ENCODE measurements at places on chromosomes 2 and 18. TPM values are rescaled to one million over a fixed set of nuclear protein-coding genes. Genes with fewer than 3 reads are reported as not detected.

POMC gene
- 2.2 TPM for total RNA-seq

DNA sequence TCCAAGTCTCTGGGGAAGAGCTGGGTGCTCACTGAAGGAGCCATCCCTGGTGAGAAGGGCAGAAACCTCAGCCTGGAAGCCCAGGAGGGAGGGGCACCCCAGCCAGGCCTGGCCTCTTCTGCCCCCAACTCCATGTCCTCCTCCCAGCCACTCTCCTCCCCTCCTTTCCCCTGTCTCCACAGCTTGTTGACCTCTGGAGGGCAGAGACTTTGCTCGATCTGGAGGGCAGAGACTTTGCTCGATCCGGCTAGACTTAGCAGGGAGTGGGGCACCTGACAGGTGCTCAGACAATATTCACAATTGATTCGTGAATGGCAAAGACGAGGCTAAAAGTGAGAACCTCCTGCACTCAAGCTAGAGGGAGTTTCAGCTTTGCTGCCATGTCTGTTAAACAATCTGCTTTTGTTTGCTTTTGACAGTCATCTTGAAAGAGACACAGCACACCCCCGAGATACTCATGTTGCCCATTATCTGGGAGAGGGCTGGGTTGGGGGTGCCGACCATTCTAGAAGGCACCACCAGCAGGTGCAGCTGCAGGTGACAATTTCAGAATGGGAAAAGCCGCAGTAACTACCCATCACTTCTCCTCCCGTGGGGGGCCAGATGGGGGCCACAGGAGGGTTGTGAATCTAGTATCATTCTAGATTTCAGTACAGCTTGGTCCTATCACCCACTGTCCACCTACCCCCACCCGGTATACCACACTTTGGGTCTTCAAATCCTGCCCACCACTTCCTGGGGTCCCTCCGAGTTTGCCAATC is 54.8 kb downstream of the DNMT3A start:
- DNase-seq = no peak
- H3K4me1 ChIP-seq = peaks cover 30% of the 10 kb centered on the region
- H3K4me3 ChIP-seq = no peak overlapping the region

DNA sequence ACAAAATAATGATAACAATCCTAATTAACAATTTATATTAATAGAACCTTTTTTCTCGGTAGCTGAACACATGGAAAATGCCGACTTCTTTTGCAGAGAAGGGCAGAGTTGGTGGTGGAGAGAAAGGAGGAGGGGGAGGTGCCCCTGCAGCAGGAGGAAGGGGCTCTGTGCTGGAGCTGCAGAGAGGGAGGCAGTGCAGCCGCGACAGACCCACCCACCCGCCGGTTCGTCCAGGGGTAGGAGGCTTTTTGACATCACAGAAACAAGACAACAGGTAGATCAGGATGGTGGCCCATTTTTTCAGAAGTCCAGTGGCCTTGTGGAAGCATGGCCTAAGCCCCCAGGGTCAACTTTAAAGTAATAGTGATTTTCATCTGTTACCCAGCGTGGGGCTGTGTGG is 321.1 kb upstream of the SALL3 start:
- H3K36me3 ChIP-seq = no peaks in the 10 kb centered on the region
- DNase-seq = no peak
- H3K27ac ChIP-seq = no peak overlapping the region
- no peaks in the 10 kb centered on the region for H3K27me3 ChIP-seq

GRCh38 chr2:38092196-38092902 is 16.4 kb upstream of the CYP1B1 start:
- no peaks in the 10 kb centered on the region for H3K36me3 ChIP-seq
- peak; percentile 69 for DNase-seq
- H3K27me3 ChIP-seq = no peaks in the 10 kb centered on the region

DNA sequence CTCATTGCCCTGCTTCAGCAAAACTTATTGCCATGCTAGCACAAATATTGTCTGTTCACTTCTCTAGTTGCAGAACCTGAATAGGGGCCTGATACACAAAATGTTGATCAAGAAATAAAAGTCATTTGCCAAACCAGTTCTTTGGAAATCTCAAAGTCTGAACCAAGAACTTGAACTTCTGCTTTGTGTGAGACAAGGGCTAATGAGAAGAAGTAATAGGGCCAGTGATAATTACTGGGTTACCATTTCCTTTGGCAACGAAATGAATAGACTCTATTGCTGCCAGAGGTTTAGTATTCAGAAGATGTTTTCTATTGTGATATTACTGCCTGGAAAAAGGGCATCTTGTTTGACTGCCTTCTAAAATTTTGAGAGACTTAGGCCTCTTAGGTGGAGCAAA is 35.0 kb downstream of the TMEFF2 start:
- DNase-seq = no peak
- no peaks in the 10 kb centered on the region for H3K27me3 ChIP-seq
- H3K4me1 ChIP-seq = peaks cover 3% of the 10 kb centered on the region
- H3K36me3 ChIP-seq = no peaks in the 10 kb centered on the region

C2orf80 gene
- total RNA-seq = not detected

- H3K36me3 ChIP-seq = no peaks in the 10 kb centered on the region
- no peak overlapping the region for H3K4me3 ChIP-seq
- H3K27ac ChIP-seq = no peak overlapping the region
- no peak for DNase-seq
- peaks cover 4% of the 10 kb centered on the region for H3K4me1 ChIP-seq
Measured at GRCh38 chr2:163802284-163802683, 66.5 kb upstream of the FIGN start.

NCOA1 gene
- 23.9 TPM for total RNA-seq

DNA sequence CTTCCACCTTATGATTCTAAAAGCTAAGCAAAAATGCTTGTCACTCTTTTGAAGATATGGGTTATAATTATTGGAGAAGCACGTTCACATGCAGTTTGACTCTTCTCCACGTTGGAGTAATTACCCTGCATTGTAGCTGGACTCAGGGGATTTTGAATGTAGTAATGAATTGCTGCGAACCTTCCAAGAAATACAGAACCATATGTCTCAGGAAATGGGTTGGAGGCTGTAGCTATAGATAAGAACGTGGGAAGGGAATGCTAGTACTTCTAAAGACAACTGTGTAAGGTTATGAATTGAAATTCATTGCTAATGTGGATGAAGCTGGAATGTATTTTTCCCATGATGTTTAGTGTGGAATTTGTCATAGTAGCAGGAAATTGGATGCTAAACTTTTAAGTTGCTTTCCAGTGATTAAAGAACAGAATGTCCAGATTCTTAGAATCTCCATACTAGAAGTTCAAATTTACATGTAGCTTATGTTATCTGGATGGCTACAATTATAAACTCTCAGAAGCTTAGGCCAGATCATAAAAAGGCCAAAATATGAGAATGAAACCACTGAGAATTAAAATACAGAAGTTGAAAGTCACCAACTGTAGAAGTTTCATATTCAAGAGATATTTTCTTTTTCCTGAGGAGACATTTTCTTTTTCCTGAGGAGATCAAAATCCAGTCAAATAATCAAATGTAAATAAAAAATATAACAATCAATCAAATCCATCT is 27.3 kb upstream of the SPOPL start:
- no peak for DNase-seq
- H3K27me3 ChIP-seq = no peaks in the 10 kb centered on the region
- H3K36me3 ChIP-seq = no peaks in the 10 kb centered on the region
- H3K4me1 ChIP-seq = no peaks in the 10 kb centered on the region
- no peak overlapping the region for H3K4me3 ChIP-seq

- no peaks in the 10 kb centered on the region for H3K36me3 ChIP-seq
- no peak overlapping the region for H3K4me3 ChIP-seq
- H3K27me3 ChIP-seq = no peaks in the 10 kb centered on the region
- H3K27ac ChIP-seq = no peak overlapping the region
Measured at GRCh38 chr2:119234021-119235019, 10.7 kb downstream of the STEAP3 start.

DNA sequence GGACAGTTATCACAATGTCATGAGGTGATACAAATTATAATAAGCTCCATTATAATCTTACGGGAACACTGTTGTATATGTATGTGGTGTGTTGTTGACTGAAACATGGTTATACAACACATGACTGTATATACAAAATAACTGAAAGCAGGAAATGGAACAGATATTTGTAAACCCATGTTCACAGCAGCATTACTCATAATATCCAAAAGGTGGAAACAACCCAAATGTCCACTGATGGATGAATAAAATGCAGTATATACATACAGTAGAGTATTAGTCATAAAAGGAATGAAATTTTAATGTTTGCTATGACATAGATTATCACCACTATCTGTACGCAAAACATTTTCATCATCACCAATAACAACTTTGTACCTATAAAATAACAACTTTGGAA is 107.3 kb downstream of the USP34 start:
- H3K27ac ChIP-seq = no peak overlapping the region
- no peaks in the 10 kb centered on the region for H3K36me3 ChIP-seq
- H3K4me3 ChIP-seq = no peak overlapping the region
- no peaks in the 10 kb centered on the region for H3K27me3 ChIP-seq

CRYGD gene
- total RNA-seq = not detected

EPC2 gene
- 26.8 TPM for total RNA-seq

- peak; percentile 6 for DNase-seq
- H3K4me3 ChIP-seq = no peak overlapping the region
- no peaks in the 10 kb centered on the region for H3K4me1 ChIP-seq
- no peaks in the 10 kb centered on the region for H3K27me3 ChIP-seq
- no peaks in the 10 kb centered on the region for H3K36me3 ChIP-seq
- H3K27ac ChIP-seq = no peak overlapping the region
Measured at GRCh38 chr2:171271971-171272436, 111.3 kb upstream of the TLK1 start.

- DNase-seq = no peak
- H3K4me3 ChIP-seq = no peak overlapping the region
- no peaks in the 10 kb centered on the region for H3K4me1 ChIP-seq
- no peak overlapping the region for H3K27ac ChIP-seq
- no peaks in the 10 kb centered on the region for H3K36me3 ChIP-seq
Measured at GRCh38 chr2:108825736-108826135, 39.2 kb downstream of the CCDC138 start.

MC4R gene
- not detected for total RNA-seq

ADAM23 gene
- total RNA-seq = 36.0 TPM

DNA sequence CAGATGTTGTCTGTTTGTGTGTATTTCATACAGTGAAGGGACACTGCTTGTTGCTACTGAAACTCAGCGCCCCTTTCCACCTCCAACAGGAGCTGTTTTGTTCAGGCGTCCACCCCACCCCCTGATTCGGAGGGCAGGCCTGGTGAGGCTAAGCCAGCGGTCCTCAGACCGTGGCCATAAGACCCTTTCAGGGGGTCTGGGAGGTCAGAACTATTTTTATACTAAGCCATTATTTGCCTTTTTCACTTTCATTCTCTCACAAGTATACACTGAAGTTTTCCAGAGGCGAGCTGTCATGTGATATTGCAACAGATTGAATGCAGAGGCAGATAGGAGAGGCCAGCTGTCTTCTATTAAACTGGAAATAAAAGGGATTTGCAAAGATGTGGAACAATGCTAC is 39.7 kb upstream of the IGFBP5 start:
- H3K4me1 ChIP-seq = peaks cover 17% of the 10 kb centered on the region
- H3K36me3 ChIP-seq = no peaks in the 10 kb centered on the region
- DNase-seq = no peak
- H3K27ac ChIP-seq = peak overlapping the region; percentile 35

STARD6 gene
- not detected for total RNA-seq

- H3K36me3 ChIP-seq = no peaks in the 10 kb centered on the region
- H3K4me1 ChIP-seq = peaks cover 36% of the 10 kb centered on the region
- peak overlapping the region; percentile 99 for H3K27ac ChIP-seq
- DNase-seq = peak; percentile 80
- H3K4me3 ChIP-seq = peak overlapping the region; percentile 90
Measured at GRCh38 chr2:28393114-28393836, 617 bp downstream of the FOSL2 start.

SLC9A2 gene
- total RNA-seq = 0.16 TPM

DNA sequence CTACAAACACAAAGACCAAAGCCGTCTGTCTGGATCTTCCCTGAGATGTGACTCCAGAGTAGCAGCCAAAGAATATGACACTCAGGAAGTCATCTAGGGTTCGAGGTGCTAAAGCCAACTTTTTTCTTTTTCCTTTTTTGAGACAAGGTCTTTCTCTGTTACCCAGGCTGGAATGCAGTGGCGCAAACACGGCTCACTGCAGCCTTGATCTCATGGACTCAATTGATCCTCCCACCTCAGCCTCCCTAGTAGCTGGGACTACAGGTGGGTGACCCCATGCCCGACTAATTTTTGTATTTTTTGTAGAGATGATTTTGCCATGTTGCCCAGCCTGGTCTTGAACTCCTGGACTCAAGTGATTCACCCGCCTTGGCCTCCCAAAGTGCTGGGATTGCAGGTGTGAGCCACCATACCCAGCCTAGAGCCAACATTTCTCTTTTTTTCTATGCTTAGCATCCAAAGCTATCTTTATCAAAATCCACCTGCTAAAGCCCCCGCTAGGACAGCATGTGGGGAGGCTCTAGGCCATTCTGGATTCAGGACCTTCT is 92.8 kb downstream of the TMEM17 start:
- no peak for DNase-seq
- H3K36me3 ChIP-seq = no peaks in the 10 kb centered on the region
- no peak overlapping the region for H3K27ac ChIP-seq
- peaks cover 5% of the 10 kb centered on the region for H3K4me1 ChIP-seq
- H3K27me3 ChIP-seq = no peaks in the 10 kb centered on the region
- H3K4me3 ChIP-seq = no peak overlapping the region

DNA sequence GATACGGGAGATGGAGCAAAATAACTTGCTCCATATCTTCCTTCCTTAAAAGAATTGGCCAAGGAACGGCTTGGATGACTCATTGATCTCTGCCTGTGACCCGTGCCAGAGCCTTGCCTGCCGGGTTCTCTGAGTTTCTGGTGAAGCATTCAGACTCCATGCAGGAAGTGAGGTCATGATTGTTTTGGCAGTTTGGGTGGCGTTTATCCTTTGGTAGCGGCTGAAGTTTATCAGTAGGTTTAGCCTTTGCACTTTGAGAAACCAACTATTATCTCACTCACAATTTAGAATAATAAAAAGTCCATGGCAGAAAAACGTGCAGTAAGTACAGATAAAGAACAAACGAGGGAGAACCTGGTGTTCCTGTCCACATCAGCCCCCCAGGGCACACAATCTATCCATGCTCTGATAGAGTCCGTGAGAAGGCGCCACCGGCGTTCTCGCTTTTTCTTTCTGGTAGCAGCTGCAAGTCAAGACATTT is 15.0 kb upstream of the CTAGE1 start:
- H3K4me1 ChIP-seq = no peaks in the 10 kb centered on the region
- H3K4me3 ChIP-seq = peak overlapping the region; percentile 10
- H3K36me3 ChIP-seq = no peaks in the 10 kb centered on the region
- DNase-seq = peak; percentile 80
- H3K27ac ChIP-seq = peak overlapping the region; percentile 8

DNA sequence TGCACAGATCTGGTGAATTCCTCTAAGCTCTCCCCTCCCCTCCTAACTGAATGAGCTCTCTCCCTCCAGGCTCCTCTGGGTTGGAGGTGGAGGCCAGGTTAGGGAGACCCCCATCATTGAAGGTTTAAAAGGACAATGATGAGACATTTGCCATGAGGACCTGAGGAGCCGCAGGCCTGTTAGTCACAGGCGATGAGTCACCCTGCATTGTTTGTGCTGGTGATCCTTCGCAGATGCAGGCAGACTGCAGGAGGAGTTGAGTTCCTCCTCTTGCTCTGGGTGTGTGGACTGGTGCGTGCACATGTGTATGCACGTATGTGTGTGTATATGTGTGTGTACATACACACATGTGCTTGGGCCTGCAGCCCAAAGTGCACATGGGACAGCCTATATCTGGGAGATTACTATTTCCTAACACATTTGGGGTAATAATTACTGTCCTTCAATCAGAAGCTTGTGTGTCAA is 42.0 kb downstream of the MCFD2 start:
- H3K4me3 ChIP-seq = no peak overlapping the region
- H3K4me1 ChIP-seq = peaks cover 39% of the 10 kb centered on the region
- H3K36me3 ChIP-seq = no peaks in the 10 kb centered on the region
- DNase-seq = peak; percentile 85
- no peaks in the 10 kb centered on the region for H3K27me3 ChIP-seq

PLGLB1 gene
- 1.7 TPM for total RNA-seq

CGREF1 gene
- total RNA-seq = 2.0 TPM

Measured in heart left ventricle (tissue), 16 donors.